ENCODE measurements at places on chromosomes 12 and 14.

GRCh38 chr14:71891970-71892369 lies 40.3 kb upstream of the RGS6 start:
- no peak for DNase-seq

DNA sequence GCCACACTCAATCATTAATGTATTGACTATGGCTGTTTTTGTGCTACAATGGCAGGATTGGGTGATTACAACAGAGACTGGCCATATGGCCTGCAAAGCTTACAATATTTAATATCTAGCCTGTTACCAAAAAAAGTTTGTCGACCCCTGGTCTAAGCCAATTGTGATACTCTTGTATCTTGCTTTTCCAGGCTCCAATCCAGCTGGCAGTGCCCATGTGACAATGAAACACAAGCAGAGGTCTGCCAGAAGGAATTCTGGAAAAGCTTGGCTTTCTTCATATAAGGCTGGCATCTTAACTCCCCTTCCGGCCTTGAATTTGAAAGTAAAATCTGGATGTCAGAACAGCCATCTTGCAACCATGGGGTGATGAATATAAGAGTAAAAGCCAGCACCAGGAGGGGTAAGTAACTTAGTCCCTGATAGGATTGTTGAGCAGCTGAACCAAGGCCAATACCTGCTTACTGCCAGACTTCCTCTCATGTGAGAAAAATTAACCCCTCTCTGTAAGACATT lies 458.7 kb downstream of the TMTC2 start:
- no peak for DNase-seq

- no peak for DNase-seq
Observed at GRCh38 chr12:104304261-104305009, 896 bp downstream of the EID3 start.

- DNase-seq: no peak
Observed at GRCh38 chr14:22095860-22096513, 422.4 kb upstream of the OR4E1 start.

GRCh38 chr14:101813171-101813759 lies 51.8 kb downstream of the PPP2R5C start:
- DNase-seq: no peak

GRCh38 chr12:69468237-69469026 lies 1.8 kb upstream of the FRS2 start:
- no peak for DNase-seq

GRCh38 chr12:117026921-117027250 lies 72.3 kb downstream of the TESC start:
- DNase-seq: no peak

DNA sequence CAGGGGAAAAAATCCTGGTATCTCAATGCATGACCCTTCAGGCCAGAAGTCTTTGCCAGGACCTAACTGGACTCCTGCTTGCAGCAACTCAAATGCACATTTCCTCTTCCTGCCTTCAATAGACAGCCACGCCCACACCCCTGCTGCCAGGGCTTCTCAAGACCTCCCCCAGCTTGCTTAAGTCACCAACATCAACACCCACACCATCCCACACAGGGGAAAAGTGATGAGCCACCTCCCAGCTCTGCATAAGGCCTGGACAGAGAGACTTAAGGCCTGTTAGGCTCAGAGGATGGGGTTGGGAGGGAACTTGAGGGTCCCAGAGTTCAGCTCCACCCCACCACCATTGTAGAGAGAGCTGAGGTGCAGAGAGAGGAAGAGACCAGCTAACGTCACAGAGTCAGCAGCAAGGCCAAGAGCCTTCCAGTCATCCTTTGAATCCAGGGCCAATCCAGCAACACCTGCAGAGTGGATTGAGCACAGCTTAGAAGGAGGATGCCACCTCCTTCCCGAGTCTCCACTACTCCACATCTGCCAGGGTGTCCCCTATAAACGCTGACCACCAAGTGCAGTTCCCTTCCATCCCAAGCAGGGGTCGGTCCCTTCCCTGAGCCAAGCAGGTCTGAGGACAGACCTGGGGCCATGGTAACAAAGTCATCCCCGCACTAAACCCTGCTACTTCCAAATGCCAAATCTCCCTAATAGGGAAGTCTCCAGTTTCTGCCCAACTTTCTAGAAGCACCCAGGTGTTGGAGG lies 50.0 kb downstream of the KDM2B start:
- DNase-seq: peak; percentile 68
